Amniotic stem cell (primary cell): ENCODE measurements at places on chromosomes 4 and X.

DNA sequence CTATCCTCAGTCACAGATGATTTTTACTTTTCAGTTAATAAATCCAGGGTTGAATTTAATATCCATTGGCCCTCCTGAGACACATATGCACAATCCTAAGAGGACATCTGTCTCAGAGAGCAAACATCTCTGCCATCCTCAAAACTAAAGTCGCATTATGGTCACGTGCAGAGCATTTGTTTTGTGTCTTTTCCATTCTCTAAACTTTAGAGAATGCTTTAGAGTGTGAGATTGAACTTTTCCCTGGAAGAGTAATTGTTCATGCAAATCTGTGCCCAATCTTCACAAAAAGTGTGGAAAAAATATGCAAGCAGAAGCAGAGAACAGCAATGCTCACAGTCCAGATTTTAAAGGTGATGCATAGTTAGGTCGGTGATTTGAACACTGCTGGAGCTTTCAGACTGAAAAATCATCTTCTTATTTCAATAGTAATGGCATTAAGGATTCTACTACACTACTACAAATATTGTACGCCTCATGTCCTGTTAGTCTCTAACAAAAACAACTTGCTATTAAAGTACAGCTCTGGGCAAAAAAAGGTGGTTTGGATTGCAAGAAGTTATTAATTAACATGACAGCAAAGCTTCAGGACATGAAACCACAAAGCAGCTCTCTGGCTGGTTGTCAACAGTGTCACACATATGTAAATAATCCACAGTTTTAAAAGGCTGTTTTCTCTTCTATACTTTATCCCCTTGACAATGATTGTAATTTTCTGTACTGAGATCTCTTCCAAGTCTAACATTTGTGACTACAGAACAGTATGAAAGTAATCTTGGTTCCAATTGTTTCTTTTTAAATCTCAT lies 19.9 kb downstream of the DCHS2 start:
- DNase-seq: no peak

DNA sequence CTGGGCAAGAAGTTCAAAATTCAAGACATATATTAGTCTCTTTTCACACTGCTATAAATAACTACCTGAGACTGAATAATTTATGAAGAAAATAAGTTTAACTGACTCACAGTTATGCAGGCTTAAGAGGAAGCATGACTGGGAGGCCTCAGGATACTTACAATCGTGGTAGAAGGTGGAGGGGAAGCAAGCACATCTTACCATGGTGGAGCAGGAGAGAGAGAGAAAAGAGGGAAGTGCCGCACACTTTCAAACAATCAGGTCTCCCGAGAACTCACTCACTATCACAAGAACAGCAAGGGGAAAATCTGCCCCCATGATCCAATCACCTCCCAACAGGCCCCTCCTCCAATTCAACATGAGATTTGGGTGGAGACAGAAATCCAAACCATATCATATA lies 273.3 kb upstream of the RASGEF1B start:
- no peak for DNase-seq

DNA sequence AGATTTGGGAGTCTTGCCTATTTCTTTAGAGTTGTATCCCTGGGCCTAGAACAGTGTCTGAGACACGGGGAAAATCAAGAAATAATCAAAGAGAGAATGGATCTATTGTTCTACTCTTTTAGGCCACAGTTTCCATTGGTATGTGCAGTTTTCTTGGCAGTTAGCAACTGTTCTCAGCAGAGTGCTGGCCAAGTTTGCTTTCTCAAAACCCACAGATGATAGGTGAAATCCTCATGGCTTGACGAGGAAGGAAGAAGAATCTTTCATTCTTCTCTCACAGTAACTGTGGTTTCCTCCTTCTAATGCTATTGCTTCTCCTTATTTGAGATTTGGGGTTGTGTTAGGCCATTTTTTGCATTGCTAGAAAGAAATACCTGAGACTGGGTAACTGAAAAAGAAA lies 42.2 kb downstream of the AGA start:
- DNase-seq: no peak

DNA sequence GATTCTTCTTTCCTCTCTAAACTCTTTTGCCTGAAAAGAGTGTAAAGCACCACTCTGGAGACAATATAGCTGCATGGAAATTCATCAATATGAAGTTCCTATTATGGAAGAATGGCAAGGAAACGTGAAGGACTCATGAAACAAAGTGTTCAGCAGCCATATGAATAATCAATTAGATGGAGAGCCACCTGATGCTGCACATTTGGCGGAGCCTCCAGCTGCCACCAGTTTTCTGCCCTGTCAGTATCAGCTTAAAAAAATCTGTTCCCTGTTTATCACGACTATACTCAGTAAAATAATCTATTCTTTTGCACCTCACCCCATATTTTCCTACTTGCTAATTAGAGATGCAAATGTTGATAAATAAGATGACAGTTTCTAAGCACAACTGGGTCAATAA lies 276.0 kb downstream of the UNC5C start:
- DNase-seq: no peak

- no peak for DNase-seq
Observed at GRCh38 chr4:234178-234577, 71.1 kb downstream of the ZNF732 start.

GRCh38 chr4:120874792-120875774 lies 47.4 kb downstream of the PRDM5 start:
- no peak for DNase-seq

- DNase-seq: no peak
Observed at GRCh38 chr4:23856630-23857029, 33.2 kb downstream of the PPARGC1A start.

DNA sequence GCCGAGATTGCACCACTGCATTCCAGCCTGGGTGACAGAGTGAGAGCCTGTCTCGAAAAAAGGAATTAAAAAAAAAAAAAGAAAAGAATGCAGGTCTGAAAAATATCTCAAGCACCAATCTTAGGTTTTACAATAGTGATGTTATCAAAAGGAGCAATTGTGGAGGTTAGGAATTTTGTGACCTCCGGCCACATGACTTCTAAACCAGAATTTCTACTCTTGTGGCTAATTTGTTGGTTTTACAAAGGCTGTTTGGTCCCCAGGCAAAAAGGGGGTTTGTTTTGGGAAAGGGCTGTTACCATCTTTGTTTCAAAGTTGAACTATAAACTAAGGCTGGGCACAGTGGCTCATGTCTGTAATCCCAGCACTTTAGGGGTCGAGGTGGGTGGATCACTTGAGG lies 15.4 kb upstream of the ZNF41 start:
- no peak for DNase-seq

DNA sequence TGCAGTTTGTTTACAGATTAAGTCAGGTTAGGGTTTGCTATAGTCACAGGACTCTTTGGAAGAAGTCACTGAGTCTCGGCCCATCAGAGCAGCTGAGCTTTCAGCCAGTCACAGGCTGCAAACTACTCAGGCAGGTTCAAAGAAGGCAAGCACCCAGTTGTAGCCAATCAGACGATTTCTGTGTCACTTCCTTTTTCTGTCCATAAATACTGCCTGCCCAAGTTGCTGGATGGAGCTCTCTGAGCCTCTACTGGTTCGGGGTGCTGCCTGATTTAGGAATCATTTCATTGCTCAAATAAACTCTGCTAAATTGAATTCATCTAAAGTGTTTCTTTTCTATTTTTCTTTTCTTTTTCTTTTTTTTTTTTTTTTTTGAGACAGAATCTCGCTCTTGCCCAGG lies 7.3 kb upstream of the SH3BP2 start:
- no peak for DNase-seq

- no peak for DNase-seq
Observed at GRCh38 chrX:150607201-150607600, 38.8 kb downstream of the MTM1 start.

- DNase-seq: no peak
Observed at GRCh38 chr4:147327322-147327721, 153.6 kb upstream of the EDNRA start.

- no peak for DNase-seq
Observed at GRCh38 chrX:28351801-28352200, 235.4 kb upstream of the IL1RAPL1 start.

GRCh38 chr4:154614306-154614705 lies 1.9 kb upstream of the FGG start:
- DNase-seq: no peak

- DNase-seq: no peak
Observed at GRCh38 chr4:123478859-123479345, 82.3 kb downstream of the SPRY1 start.

- no peak for DNase-seq
Observed at GRCh38 chr4:6321361-6321760, 51.7 kb downstream of the WFS1 start.

DNA sequence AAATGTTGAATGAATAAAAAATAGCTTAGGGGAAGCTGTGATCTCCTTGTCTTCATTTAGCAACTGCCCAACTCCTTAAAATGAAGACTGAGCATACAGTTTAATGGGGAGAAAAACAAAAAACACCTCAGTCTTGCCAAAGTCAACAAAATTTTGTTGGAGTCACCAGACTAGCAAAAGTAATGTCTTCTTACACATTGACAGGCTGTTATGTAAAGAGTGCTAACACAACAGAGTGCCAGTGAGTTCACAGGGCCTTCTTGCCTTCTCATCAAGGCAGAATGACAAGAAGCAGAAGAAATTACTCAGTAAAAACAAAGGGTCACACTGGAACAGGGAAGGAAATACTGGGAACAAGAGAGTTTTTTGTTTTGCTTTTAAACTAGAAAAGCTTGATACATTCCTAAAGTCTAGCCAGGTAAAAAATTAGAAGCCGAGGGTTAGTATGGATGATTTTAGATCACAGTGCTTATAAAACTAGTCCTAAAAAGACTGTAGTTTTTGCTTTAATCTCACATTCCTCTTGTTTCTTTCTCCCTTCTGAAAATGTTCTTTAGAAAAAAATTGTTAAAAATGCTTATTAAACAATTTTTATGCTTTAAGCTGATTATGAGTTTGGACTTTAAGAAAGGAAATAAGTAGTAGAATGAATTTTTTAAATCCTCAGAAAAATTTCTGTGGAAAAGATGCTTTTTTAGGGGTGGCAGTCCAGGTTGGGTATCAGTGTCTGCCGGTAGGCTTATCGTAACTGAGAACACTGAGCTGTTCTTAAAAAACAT lies 38.7 kb upstream of the FRAS1 start:
- no peak for DNase-seq

DNA sequence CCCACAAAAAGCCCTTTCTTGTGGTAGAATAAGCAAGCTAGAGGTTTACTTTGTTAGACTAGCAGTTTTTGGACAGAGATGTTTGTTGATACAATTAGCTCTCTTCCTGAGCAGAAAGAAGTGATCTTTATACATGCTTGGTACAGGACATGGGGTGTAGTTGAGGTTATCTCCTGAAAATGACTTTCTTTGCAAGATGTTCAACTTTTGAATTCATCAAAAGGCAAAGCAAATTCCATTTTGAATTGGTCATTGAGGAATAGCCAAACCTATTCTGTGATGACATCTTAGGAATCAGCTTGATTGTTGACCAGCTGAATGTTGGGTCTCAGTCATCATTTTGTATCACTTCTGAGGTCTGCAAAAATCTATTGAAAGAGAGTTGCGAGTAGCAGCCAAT lies 3.8 kb downstream of the CPE start:
- no peak for DNase-seq
